ENCODE measurements at places on chromosomes 6 and 20.

- DNase-seq = no peak
These were observed 32.7 kb upstream of the SNAP25 start for GRCh38 chr20:10185741-10186558.

DNA sequence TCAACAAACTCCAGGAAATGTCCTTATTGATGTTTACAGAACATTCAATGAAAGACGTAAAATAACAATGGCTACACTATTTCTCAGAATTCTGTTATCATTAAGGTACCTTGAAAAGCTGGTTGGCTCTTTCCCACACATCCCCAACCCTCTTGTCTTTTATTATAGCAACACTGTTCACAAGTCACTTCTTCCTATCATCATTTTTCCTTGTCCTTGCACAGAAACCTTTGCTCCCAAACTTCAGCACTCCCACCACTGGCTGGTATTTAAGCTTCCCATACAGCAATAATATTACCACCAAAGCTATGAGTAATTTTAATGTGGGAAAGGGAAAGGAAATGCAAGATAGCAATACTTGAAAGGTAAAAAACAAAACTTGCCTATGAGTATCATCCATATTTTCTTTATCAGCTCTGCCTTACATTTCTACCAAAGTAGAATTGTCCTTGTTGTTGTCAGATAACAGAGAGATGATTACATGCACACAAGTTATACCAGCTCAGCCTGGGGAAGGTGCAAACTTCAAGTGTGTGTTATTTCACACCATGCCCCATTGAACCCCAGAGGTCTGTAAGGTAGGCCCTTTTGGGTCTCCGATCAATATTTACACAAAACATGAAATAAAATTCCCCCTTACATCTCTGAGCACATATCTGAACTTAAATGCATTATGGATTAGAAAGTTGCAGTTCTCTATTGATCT is 32.2 kb downstream of the ARHGAP18 start:
- peak; percentile 28 for DNase-seq

- DNase-seq = no peak
These were observed 42.0 kb downstream of the ADGRB3 start for GRCh38 chr6:68677058-68677457.

DNA sequence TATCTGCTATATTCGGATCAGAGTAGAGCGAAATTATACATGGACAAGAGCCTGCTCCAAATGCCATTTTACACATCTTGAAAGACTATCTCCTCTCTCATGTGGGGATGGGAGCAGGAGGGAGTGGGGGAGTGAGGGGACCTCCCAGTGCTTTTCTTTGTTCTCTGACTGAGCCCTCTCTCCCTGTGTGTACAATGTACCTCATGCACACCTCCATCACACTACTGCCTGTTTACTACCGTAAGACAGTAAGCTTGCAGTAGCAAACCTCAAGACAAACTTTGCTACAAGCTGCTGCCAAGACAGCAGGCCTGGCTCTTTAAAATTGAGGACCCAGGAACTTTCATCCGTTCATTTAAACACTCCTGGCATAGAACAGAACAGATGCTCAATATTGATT is 7.2 kb downstream of the NHSL1 start:
- DNase-seq = no peak

DNA sequence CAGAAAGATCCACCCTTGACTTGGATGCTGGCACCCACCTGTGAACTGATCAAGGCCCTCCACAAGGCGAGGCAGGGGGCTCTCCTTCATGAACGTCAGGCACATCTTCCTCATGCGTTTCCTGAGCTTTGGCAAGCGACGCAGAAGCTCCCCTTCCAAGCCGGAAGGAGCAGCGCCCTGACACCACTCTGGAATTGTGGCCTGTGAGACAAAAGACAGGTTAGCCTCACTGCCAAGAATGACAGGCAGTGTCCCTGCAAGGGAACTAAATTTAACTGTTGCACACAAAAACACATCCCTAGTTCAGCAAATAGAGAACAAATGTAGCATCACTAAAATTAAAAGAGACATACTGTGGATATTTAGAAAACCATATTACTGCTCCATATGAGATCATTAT is 42.0 kb upstream of the LYRM2 start:
- DNase-seq = no peak

GRCh38 chr6:150575836-150576235 is 23.8 kb upstream of the PLEKHG1 start:
- no peak for DNase-seq

- DNase-seq = no peak
These were observed 24.6 kb upstream of the ARG1 start for GRCh38 chr6:131548441-131548840.

DNA sequence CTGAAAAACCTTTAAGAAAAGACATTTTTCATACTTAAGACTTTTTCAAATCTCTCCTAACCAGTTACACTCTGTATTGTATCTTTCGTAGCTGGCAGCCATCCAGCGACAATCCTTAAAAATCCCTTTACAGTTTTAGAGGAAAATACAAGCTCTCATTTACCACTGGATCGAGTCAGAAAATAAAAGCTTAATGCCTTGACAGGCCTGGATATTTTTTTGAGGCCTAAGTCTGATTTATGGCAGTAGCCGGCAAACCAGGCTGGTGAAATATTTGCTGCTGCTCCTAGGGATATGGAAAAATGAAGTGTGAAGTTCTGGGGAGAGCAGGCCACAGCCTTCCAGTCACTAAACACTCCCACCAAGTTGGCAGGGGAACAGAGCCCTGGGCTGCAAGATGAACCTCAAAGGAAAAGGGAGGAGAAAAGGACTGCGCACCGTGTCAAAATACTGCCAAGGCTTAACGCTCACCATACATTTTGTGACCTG is 213.0 kb upstream of the SUPT3H start:
- peak; percentile 81 for DNase-seq

GRCh38 chr6:134678436-134678889 is 271.4 kb downstream of the ALDH8A1 start:
- peak; percentile 93 for DNase-seq

DNA sequence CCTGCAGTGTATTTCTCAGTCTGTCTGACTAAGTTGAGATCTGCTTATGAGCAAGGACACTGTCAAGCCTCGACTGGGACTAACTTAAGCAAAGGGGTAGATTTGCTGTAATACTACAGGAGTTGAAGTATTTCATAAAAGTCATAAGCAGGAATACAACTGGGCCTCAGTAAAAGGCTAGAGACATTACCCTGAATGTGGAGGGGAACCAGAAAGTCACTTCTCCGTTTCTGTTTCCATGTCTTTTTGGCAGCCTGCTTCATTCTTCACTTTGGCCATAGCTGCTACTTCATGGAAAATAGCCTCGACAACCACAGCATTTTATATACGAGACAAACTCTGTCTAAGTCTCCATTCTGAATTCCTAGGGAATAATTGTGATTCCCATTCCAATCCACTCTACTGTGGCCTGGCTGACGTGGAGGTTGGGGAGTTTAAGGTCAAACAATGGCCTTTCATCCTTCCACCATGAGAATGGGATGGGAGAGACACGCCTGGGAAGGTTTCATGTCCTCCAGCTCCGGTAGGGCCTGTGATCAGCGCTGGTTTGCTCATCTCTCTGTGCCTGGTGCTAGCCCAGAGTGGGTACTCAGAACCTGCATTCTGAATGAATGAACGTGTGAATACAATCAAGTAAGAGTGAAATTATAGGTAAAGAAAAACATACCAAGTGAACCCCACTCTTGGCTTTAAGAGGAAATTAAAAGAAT is 37.1 kb upstream of the DUSP22 start:
- no peak for DNase-seq

DNA sequence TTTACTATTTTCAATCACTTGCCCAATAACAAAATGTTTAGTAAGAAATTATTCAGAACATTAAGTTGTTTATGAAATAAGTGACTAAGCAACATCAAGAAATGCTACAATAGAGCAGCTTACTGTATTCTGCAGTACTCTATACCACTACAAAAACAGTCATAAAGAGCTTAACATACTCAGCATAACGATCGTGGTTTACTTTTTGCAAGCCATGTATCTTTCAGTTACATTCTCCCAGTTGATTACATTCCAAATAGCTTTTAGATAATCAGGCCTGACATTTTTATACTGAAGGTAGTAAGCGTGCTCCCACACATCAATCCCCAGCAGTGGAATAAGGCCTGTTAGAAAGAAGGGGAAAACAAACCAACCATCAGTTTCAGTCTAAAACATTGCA is 10.7 kb downstream of the SOD2 start:
- peak; percentile 46 for DNase-seq

DNA sequence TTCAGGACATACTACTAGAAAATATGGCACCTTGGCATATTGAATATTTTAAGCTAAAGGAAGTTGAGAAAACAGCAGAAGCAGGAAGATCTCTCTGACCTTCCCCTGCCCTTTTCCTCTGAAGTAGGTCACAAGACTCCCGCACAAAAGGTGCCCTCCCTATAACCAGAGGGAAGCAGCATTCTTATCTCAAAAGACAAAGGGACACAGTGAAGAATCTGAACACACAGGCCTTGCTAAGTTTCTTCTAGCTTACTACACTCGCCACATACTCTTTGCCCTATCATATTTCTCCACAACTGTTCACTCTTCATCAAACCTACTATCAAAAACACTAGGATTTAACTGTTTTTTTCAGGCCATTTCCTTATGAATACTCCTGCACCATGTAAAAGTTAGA is 151.2 kb downstream of the ELOVL4 start:
- DNase-seq = no peak

- DNase-seq = no peak
These were observed 309.0 kb upstream of the CHD6 start for GRCh38 chr20:41927189-41927588.

- no peak for DNase-seq
These were observed 211.1 kb downstream of the PLCB4 start for GRCh38 chr20:9279918-9280401.

- DNase-seq = no peak
These were observed 100.2 kb upstream of the KCNG1 start for GRCh38 chr20:51122931-51123658.

GRCh38 chr20:23032750-23033078 is 2.4 kb upstream of the SSTR4 start:
- DNase-seq = no peak

- no peak for DNase-seq
These were observed 6.4 kb downstream of the SNPH start for GRCh38 chr20:1272368-1273100.

DNA sequence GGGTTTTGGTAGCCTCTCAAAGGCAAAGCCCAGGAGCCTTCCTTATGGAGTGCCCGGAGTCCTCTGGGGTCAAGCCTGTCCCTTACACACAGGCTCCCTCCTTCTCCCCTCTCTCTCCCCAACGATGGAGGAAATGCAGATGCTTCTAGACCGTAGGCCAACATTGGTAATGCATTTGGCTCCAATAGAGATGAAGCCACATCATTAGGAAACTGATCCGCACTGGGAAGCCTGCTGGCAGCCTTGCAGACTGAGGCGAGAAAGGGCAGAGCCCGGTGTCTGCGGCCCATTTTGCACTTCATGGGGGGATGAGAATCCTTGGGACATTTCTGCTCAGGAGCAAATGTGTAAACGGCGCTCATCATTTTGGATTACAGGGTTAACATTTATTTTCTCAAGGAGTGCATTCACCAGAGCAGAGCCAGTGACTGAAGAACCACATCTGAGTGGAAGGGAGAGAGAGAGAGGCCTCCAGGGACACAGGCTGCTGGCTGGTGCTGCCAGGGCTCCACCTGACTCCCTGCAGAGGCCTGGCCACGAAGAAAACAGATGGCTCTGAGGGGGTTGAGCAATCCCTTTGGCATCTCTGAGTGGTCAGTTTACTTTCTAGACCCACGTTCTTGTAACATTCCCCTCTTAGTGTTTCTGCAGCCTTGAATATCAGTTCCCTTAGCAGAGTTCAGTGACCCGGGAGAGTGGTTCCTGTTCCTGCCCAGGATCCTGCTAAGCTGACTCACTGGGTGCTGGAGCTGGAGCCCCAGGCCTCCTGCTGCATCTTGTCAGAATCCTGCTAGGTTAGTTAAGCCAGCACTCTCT is 4.4 kb upstream of the CST3 start:
- DNase-seq = peak; percentile 17

DNA sequence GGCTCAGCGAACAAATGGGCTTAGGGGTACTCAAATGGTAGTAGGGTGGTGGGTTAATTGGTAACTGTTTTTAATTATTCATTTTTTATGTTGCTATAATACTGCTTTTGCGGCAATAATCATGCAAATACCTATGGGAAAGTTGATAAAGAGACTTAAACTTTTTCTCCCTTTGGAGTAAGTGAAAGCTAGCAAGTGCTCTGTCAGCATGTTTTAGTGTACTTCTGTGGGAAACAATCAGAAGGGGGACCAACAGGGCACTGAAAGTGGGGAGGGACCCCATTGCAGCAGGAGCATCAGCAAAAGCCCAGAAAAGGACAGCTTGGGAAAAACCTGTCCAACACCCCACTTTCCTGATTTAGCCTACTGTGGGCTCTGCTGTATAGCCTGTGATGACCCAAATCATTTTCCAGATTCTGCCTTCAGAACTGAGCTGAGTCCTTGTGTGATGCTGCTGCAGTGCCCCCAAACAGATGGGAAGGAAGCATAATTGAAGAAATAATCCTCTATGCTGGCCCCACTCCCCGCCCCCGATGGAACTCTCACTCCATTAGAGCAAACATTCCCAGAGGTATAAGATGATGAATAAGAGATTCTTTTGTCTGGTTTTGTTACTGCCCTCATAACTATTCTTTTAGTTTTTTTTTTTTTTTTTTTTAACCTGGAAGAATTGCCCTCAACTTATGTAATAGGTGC is 322.8 kb downstream of the CD83 start:
- peak; percentile 56 for DNase-seq

- peak; percentile 84 for DNase-seq
These were observed 276.7 kb downstream of the FARS2 start for GRCh38 chr6:5537967-5538366.

- no peak for DNase-seq
These were observed 55.7 kb downstream of the TRMT11 start for GRCh38 chr6:126042001-126042419.

- DNase-seq = no peak
These were observed 17.8 kb downstream of the SUN5 start for GRCh38 chr20:32986331-32986966.

- DNase-seq = no peak
These were observed 862.8 kb upstream of the CITED2 start for GRCh38 chr6:140237251-140237650.

DNA sequence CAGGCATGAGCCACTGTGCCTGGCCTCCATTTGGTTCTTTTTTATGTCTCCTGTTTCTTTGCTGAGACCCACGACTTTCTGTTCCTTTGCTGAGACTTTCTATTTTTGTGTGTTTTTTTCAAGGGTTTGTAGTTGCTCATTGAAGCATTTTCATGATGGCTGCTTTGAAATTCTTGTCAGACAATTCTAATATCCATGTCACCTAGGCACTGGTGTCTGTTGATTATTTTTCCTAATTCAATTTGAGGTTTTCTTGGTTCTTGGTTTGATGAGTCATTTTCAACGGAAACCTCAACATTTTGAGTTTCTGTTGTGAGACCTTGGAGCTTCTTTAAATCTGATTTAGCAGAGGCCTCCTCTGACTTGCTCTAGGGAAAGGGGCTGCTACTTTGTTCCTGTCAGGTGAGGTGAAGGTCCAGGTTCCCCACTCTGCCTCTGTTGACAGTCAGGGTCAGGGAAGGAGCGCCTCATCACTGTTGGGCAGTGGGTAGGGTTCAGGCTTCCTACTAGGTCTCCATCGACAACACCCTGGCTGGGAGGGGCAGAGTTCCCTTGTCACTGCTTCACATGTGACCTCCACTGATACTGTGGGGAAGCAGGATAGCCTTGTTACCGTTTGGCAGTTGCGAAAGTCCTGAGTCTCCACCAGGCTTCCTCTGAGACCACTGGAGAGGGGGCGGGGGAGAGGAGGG is 67.2 kb upstream of the RNF24 start:
- peak; percentile 85 for DNase-seq

GRCh38 chr6:13907001-13907350 is 17.8 kb upstream of the RNF182 start:
- no peak for DNase-seq

GRCh38 chr6:90611543-90612312 is 24.9 kb upstream of the MAP3K7 start:
- no peak for DNase-seq

All from fibroblast of skin of right quadriceps (primary cell).